Endothelial cell (in vitro differentiated cells): ENCODE measurements at places on chromosomes 1 and 21. TPM values are rescaled to one million over a fixed set of nuclear protein-coding genes. Genes with fewer than 3 reads are reported as not detected.

GRCh38 chr1:117686907-117687306 lies 81.1 kb downstream of the TENT5C start:
- no peaks in the 10 kb centered on the region for H3K4me1 ChIP-seq
- H3K27me3 ChIP-seq = no peaks in the 10 kb centered on the region
- no peak for DNase-seq
- no peaks in the 10 kb centered on the region for H3K36me3 ChIP-seq

GRCh38 chr1:22496536-22497160 lies 45.0 kb downstream of the ZBTB40 start:
- H3K27me3 ChIP-seq = peaks cover 1% of the 10 kb centered on the region
- H3K36me3 ChIP-seq = no peaks in the 10 kb centered on the region
- no peak overlapping the region for H3K27ac ChIP-seq
- no peak for DNase-seq
- H3K4me1 ChIP-seq = peaks cover 27% of the 10 kb centered on the region

DNA sequence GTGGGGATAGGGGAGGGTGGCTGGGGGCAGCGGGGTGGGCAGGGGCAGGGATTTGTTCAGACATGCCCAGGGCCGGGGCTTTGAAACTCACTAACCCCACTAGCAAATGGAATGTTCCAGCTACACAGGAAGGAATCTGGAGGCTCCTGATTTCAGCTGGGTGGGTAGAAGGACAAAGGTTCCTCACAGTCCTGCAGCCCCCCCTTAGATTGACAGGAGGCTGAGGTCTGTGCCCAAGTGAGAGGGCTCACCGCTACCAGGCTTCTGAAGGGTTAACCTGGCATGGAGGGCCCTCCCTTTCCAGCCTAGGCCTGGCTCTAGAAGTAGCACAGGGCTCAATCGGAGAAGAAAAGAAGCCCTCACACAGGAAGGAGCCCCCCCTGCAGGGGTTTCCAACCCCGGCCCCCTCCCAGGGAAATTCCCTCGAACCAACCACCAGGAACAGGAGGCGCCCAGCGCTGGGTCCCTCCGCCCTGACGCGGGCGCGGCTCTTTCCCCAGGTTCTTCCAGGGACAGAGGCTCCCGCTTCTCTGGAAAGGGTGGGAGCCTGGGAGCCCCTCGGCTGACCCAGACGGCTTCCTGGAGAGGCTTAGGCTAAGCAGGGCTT lies 3.3 kb downstream of the EPHA2 start:
- peak; percentile 47 for DNase-seq
- H3K27me3 ChIP-seq = peaks cover 19% of the 10 kb centered on the region
- H3K4me3 ChIP-seq = peak overlapping the region; percentile 95
- H3K4me1 ChIP-seq = peaks cover 55% of the 10 kb centered on the region
- H3K27ac ChIP-seq = peak overlapping the region; percentile 98
- peaks cover 24% of the 10 kb centered on the region for H3K36me3 ChIP-seq

Gene TCHH
- 0.38 TPM for total RNA-seq
